ENCODE measurements at places on chromosomes 4 and X.

DNA sequence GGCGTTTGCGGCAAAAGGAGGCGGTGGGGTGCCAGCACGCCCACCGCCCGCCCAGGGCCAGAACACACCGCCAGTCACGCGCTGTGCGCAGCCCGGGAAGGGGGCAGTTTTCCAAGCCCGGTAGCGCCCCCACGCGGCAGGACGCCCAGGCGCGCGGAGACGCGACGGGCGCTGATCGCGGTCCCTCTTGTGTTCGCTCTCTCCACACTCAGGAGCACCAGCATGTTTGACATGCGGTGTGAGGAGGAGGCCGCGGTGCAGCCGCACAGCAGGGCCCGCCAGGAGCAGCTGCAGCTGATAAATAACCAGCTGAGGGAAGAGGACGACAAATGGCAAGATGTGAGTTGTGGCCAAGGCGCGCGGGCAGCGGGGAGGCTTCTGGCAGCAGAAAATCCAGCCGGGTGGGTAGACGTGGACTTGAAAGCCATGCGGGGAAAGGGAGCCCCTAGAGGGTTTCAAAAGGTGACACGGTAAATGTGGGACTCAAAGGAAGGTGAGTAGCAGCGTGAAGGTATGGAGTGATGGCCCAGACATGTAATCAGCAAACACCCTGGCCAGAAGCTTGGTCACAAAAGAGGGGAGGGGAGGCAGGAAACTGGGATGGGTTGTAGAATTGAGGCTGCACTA, 104.1 kb downstream of the PHOX2B start:
- DNase-seq: peak; percentile 26

GRCh38 chr4:122889726-122890125, 32.7 kb downstream of the NUDT6 start:
- peak; percentile 46 for DNase-seq

GRCh38 chr4:114807759-114808404, 209.3 kb downstream of the UGT8 start:
- DNase-seq: peak; percentile 26

GRCh38 chrX:129478516-129478915, 44.8 kb downstream of the SMARCA1 start:
- no peak for DNase-seq

- DNase-seq: no peak
Observed at GRCh38 chrX:17465802-17466201, 90.8 kb downstream of the NHS start.

GRCh38 chrX:86935988-86936387, 581.6 kb upstream of the KLHL4 start:
- DNase-seq: no peak

GRCh38 chr4:102219129-102219528, 126.2 kb downstream of the SLC39A8 start:
- no peak for DNase-seq

GRCh38 chrX:13808865-13809264, 8.0 kb downstream of the GPM6B start:
- no peak for DNase-seq

GRCh38 chr4:14446311-14446710, 556.0 kb upstream of the CPEB2 start:
- DNase-seq: peak; percentile 86

- DNase-seq: peak; percentile 64
Observed at GRCh38 chr4:77600521-77601451, 4.8 kb upstream of the CXCL13 start.

- DNase-seq: peak; percentile 38
Observed at GRCh38 chrX:108537005-108537404, 97.4 kb downstream of the COL4A5 start.

DNA sequence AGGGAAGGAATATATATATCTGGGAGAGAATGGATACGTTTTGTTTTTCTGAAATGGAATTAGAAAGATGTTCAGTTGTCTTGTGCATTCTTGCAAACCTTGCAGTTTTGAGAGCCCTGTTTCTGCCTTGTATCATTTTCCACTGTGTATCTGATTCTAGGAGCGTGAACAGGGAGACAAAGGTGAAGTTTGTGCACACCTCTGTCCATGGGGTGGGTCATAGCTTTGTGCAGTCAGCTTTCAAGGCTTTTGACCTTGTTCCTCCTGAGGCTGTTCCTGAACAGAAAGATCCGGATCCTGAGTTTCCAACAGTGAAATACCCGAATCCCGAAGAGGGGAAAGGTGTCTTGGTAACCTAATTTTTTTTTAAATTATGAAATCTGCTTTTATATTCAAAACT, 17.7 kb downstream of the PGM2 start:
- DNase-seq: no peak

GRCh38 chrX:69173906-69174305, 8.7 kb upstream of the PJA1 start:
- DNase-seq: no peak

- no peak for DNase-seq
Observed at GRCh38 chr4:38666766-38667084, 2.7 kb downstream of the KLF3 start.

GRCh38 chr4:152357206-152357605, 178.7 kb downstream of the FBXW7 start:
- DNase-seq: peak; percentile 55

DNA sequence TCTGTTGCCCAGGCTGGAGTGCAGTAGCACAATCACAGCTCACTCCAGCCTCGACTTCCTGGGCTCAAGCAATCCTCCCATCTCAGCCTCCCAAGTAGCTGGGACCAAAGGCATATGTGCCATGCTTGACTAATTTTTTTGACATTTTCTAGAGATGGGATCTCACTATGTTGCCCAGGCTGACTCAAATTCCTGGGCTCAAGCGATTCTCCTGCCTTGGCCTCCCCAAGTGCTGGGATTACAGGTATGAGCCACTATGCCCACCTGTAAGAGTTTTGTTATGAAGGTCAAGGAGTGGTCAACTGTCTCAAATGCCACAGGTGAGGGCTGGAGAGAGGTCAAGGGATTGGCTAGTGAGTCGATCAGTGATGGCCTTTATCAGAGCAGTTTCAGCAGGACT, 32.5 kb downstream of the TMEM150C start:
- DNase-seq: no peak

- no peak for DNase-seq
Observed at GRCh38 chrX:149762696-149763614, 10.9 kb upstream of the HSFX1 start.

DNA sequence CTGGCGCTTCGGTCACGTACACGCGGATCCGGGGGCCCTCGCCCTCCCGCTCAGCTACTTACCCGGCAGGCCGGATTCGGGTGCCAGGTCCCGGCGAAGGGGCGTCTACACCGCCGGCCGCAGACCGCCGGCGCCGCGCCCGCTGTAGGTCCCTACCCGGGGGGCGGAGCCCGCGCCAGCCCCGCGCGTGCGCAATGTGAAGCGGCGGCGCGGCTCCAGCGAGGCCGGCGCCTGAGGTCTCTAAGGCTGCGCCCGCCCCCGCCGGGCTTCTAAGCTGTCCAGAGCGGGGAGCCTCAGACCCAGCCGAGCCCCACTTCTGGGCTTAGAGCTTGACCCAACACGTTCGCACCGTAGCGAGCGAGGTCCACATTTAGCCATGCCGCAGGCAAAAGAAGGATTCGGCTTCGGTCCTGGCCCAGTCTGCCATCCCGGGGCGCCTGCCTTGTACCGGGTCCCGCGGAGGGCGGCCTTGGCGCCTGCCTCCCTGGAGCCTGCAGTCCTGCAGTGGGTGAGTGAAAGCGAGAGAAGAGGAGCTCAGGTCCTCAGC, at the start of gene ZNF518B:
ZNF518B (minus strand) TSS at position 172 of the 547 bp plus-strand sequence. CDS start 11,098 bp downstream, outside the sequence.
- peak; percentile 42 for DNase-seq

DNA sequence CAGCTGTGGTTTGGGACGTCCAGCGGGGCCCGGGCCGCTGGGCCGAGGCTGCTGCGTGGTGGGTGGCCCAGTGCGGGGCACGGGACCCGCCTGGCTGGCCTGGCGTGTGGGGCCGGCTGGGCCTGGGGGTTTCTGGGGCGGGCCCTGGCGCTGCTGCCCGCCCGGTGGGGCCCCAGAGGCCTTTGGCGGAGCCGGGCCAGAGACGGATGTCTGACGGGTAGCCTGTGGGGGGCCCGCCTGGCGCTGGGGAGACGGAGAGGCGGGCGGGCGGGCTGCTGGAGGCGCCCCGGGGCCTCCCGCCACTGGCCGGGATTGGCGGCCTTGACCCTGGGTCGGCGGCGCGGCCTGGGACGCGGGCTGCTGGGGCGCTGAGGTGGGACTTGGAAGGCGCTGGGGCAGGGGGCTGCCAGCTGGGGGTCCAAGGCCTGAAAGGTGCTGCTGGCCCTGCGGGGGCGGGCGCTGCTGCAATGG, 8.1 kb upstream of the TIMP1 start:
- DNase-seq: no peak

DNA sequence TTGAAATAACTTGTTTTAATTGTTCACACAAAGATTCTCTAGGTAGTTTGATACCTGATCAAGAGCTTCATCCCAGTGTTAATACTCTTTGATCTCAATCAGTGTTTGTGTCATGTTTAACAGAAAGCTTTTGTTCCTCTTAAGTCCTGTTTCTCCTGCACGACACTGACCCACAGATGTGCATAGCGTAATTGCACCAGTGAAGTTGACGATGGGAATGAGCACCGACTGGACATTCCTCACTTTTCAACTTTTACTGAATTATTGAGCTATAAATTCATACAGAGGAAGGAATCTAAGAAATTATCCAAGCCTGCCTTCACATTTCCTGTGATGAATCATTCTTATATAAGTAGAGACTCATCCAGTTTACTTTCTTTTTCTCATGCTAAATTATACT, 878.7 kb upstream of the TENM3 start:
- DNase-seq: no peak

GRCh38 chr4:85478576-85478975, 3.6 kb downstream of the ARHGAP24 start:
- DNase-seq: no peak

GRCh38 chr4:5018603-5019002, 655 bp downstream of the CYTL1 start:
- no peak for DNase-seq

GRCh38 chr4:54728368-54728767, 70.6 kb downstream of the KIT start:
- DNase-seq: no peak

DNA sequence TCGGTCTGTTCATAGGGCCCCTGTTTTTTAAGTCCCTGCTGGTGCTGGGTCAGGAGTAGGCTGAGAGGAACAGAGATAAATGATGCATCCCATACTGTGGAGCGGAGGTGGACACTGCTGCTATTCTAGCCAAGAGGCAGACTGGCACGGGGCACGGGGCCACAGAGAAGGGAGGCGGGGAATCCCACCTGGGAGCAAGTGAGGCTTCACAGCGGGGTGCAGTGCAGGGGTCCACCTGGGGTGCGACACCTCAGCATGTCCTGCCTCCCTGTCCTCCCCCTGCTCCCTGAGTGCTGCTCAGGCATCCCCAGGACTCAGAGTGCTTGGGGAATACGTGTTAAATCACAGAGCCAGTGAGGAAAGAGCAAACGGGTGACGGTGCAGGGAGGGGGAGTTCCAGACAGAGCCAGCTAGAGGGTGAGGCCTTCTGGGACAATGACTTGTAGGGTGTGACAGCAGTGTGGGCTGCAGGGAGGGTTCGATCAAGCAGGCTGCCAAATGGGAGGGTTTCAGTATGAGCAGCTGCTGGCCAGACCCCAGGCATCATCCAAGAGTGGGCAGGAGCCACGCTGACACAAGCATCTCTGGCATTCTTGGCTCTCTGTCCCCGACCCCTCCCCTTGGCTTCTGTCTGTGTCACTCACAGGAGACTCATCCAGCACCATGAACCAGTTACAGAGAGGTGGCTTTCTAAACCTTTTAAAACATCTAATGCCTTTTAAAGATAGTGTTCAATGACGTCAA, 13.7 kb upstream of the HTRA3 start:
- no peak for DNase-seq

DNA sequence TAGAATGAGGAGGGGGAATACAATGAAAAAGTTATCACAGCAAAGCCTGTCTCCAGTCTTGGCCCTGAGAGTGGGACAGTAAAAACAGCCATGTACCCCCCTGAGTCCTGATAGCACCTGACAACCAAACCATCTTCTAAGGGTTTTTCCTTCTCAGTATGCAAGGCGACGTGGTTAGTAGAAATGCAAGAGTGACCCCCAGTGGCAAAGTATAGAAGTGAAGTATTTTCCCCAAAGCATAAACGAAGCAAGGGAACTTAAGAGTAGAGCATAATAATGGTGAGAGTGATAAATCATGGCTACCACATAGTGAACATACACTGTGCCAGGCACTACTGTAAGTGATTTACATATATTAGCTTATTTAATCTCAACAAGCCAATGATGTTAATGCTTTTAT, 52.8 kb downstream of the FAM47C start:
- DNase-seq: peak; percentile 45

- DNase-seq: no peak
Observed at GRCh38 chrX:120426599-120426998, 42.5 kb downstream of the LAMP2 start.

- no peak for DNase-seq
Observed at GRCh38 chr4:36990128-36990872, 254.2 kb upstream of the NWD2 start.

DNA sequence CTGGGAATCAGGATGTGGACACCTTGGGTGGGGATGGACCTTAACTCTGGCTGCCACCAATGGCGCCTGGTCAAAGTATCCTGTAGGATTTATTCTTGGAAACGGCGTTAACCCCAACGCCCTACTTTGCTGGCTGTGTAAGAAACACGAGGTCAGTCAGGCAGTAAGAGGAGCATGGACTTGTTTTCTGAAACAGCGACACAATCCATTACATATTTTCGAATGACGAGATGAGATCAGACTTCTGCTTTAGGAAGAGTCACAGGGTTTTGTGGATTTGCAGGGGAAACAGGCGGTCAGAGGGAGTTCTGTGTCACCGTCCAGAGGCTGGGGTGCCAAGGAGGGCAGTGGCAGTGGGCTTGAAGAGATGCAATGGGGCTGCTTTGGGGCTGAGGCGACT, 92.2 kb downstream of the TBL1X start:
- no peak for DNase-seq
